H9 (cell line): ENCODE measurements at places on chromosomes 11 and 22. TPM values are rescaled to one million over a fixed set of nuclear protein-coding genes. Genes with fewer than 3 reads are reported as not detected.

- no peak overlapping the region for H3K4me3 ChIP-seq
- no peaks in the 10 kb centered on the region for H3K4me1 ChIP-seq
- no peaks in the 10 kb centered on the region for H3K27me3 ChIP-seq
- H3K36me3 ChIP-seq = no peaks in the 10 kb centered on the region
- peak; percentile 34 for DNase-seq
- H3K27ac ChIP-seq = no peak overlapping the region
Measured at GRCh38 chr22:49235463-49236300, 592.0 kb downstream of the BRD1 start.

GRCh38 chr11:12439615-12440014 is 62.2 kb downstream of the PARVA start:
- no peaks in the 10 kb centered on the region for H3K27me3 ChIP-seq
- H3K36me3 ChIP-seq = peaks cover 9% of the 10 kb centered on the region; the same call in 2 of the 3 replicates
- DNase-seq = peak; percentile 70
- H3K27ac ChIP-seq = no peak overlapping the region
- peaks cover 7% of the 10 kb centered on the region; the same call in 1 of the 2 replicates for H3K4me1 ChIP-seq
- no peak overlapping the region for H3K4me3 ChIP-seq

- H3K36me3 ChIP-seq = peaks cover 6% of the 10 kb centered on the region; the same call in 1 of the 3 replicates
- no peaks in the 10 kb centered on the region for H3K27me3 ChIP-seq
- H3K27ac ChIP-seq = no peak overlapping the region
Measured at GRCh38 chr11:106101819-106102218, 24.4 kb downstream of the AASDHPPT start.

DNA sequence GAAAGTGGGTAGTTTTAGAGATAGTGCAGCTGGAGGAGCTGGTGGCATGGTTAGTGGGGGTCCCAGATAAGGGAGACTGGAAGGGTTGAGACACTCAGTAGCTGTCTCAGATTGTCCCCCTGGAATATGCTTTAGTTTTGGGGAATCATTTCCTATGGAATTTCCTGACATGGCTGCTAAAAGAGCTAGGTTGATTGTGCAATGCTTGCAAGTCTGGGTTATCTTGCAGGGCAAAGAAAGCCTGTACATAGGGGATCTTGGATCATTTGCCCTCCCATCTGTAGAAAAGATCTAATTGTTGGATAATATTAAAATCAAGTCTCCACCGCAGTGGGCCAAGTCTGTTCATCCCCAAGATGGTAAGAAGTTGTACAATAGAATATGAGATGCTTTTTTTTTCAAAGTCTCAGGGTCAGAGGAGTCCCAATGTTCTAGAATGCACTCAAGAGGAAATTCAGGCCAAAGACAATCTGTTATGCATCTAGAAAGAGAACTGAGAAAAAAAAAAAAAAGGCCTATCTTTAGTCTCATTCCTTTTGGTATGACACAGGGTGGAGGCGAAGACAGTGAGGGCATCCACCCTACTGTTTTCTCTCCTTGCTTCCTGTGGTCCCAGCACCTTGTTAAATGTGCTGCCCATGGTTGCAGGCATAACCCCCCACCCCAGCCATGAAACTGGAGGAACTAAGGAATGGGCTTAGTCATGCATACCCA is 20.2 kb downstream of the MS4A6E start:
- H3K4me1 ChIP-seq = no peaks in the 10 kb centered on the region
- H3K36me3 ChIP-seq = peaks cover 3% of the 10 kb centered on the region; the same call in 1 of the 2 replicates
- H3K27ac ChIP-seq = no peak overlapping the region
- H3K4me3 ChIP-seq = no peak overlapping the region

DNA sequence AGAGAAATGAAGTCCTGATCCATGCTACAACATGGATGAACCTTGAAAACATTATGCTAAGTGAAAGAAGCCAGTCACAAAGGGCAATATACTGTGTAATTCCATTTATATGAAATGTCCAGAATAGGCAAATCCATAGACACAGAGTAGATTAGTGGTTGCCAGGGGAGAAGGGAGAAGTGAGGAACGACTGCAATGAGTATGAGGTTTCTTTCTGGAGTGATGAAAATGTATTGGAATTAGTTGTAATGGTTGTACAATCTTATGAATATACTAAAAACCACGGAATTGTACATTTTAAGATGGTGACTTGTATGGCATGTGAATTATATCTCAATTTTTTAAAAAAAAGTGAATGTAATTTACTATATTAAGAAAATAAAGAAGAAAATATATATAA is 83.1 kb upstream of the GDPD4 start:
- H3K27ac ChIP-seq = no peak overlapping the region
- no peaks in the 10 kb centered on the region for H3K27me3 ChIP-seq
- DNase-seq = no peak
- no peaks in the 10 kb centered on the region for H3K4me1 ChIP-seq

DNA sequence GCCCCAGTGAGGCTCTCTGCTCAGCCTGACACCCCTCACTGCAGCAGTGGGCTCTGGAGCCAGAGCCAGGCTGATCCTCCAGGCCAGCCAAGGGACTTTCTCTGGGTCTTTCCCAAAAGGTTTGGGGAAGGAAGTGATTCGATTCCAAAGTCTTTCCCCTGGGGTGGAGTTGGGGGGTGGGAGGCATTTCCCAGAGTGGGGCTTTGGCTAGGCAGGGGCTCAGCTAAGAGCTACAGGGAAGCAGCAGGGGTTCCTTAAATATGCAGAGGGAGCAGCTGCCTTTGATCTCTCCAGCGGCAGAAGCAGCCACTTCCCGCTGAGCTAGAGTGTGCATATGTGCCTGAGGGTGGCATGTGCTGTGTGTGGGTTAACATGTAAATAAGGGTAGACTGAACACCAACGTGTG is 192.9 kb downstream of the INSC start:
- H3K4me1 ChIP-seq = peaks cover 7% of the 10 kb centered on the region
- no peaks in the 10 kb centered on the region for H3K36me3 ChIP-seq
- H3K27ac ChIP-seq = no peak overlapping the region
- peak; percentile 75 for DNase-seq

GRCh38 chr11:67504005-67504949 is 886 bp downstream of the PITPNM1 start:
- peaks cover 26% of the 10 kb centered on the region for H3K36me3 ChIP-seq
- H3K27me3 ChIP-seq = no peaks in the 10 kb centered on the region
- peak overlapping the region; percentile 79 for H3K4me3 ChIP-seq
- DNase-seq = no peak

DNA sequence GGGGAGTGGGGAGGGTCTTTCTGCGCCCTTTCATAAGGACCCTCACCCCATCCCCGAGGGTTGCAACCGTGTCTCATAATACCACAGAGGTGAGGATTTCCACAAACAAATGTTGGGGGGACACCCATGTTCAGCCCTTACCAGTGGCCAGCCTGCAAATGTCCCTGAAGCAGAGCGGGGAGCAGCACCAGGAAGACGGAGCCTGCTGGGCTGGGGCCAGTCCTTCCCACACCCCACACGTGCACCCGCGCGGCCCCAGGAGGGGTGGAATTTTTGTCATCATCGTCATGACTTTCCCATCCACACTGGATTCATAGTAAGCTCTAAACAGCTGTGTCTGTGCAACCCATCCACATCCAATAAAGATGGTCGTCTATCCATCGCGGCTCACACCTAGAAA is 409.8 kb downstream of the BRD1 start:
- H3K27ac ChIP-seq = no peak overlapping the region
- no peaks in the 10 kb centered on the region for H3K36me3 ChIP-seq
- no peak for DNase-seq
- H3K4me1 ChIP-seq = no peaks in the 10 kb centered on the region; the same call in 1 of the 2 replicates
- H3K4me3 ChIP-seq = no peak overlapping the region

GRCh38 chr11:106087815-106088435 is 10.5 kb downstream of the AASDHPPT start:
- H3K4me1 ChIP-seq = no peaks in the 10 kb centered on the region
- DNase-seq = peak; percentile 32
- H3K27ac ChIP-seq = no peak overlapping the region
- peaks cover 16% of the 10 kb centered on the region; the same call in 2 of the 3 replicates for H3K36me3 ChIP-seq
- no peak overlapping the region for H3K4me3 ChIP-seq

- peaks cover 50% of the 10 kb centered on the region for H3K36me3 ChIP-seq
- H3K4me3 ChIP-seq = no peak overlapping the region
- DNase-seq = no peak
- no peaks in the 10 kb centered on the region for H3K4me1 ChIP-seq
Measured at GRCh38 chr11:67179892-67180490, 60.9 kb downstream of the KDM2A start.

DNA sequence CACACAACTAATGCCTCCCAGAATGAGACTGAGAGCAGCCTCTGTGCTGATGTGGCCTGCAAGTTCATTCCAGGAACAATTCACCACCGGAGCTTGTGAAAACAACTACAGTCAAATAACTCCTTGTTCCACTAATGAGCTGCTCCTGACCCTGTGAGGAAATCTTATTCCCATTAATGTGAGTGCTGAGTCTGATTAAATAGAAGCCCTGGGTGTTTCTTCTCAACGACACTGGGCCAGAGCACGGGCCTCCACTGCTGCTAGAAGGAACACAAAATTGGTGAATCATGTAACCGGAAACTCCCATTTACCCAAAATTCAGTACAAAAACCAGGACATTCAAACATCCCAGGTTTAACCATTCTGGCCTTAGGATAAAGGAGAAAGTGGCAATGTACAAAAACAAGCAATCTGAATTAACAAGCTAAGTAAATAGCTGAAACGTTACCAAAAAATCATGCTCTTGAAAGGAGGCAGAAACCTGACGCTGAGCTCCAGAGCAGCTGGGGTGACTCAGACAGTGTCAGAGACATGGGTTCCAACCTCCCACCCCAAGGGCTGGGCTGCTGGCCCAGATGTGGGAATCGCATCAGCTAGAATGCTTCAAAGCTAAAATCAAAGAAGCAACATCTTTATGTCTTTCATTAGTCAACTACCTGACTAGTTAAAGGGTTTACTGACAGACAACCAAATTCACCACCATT is 26.7 kb downstream of the SERGEF start:
- no peak overlapping the region for H3K4me3 ChIP-seq
- H3K27me3 ChIP-seq = no peaks in the 10 kb centered on the region
- H3K4me1 ChIP-seq = no peaks in the 10 kb centered on the region
- peaks cover 3% of the 10 kb centered on the region; the same call in 1 of the 3 replicates for H3K36me3 ChIP-seq
- no peak overlapping the region for H3K27ac ChIP-seq

- H3K27ac ChIP-seq = no peak overlapping the region
- H3K4me3 ChIP-seq = no peak overlapping the region
- no peak for DNase-seq
- no peaks in the 10 kb centered on the region for H3K36me3 ChIP-seq
- H3K27me3 ChIP-seq = no peaks in the 10 kb centered on the region
Measured at GRCh38 chr22:19568337-19569275, 44.4 kb upstream of the CLDN5 start.

- H3K27ac ChIP-seq = no peak within 1 kb of the TSS
- H3K27me3 ChIP-seq = peaks cover 19% of the 10 kb centered on the region
- DNase-seq = no peak
- H3K4me1 ChIP-seq = no peaks in the 10 kb centered on the region
- H3K36me3 ChIP-seq = no peaks in the 10 kb centered on the region
- peak within 1 kb of the TSS; percentile 68 for H3K4me3 ChIP-seq
Measured at GRCh38 chr22:39244496-39245129, at the start of gene PDGFB. TSS of gene PDGFB (minus strand) at chr22:39244982. CDS start at chr22:39243963, 1,019 bp downstream.

DNA sequence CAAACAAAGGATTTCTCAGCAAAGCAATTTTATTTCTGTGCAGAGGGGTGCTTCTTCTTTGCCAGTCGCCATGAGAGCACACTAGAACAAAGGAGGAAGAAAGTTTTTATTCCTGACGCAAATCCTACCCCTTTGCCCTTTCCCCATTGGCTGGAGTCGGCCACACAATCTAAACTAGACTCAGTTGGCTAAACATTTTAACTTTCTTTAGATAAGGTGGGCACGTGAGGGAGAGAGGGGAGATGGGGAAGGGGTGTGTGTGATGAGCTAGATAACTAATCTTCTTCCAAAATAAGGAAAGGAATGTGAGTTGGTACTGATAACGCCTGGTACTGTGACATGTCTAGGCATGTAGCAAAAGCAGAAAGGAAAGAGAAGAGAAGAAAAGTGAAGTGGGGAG is 626 bp downstream of the TRIM22 start:
- no peak for DNase-seq
- H3K27ac ChIP-seq = peak overlapping the region; percentile 75
- no peaks in the 10 kb centered on the region for H3K27me3 ChIP-seq
- peaks cover 22% of the 10 kb centered on the region for H3K36me3 ChIP-seq
- no peaks in the 10 kb centered on the region; the same call in 1 of the 2 replicates for H3K4me1 ChIP-seq
- H3K4me3 ChIP-seq = peak overlapping the region; percentile 70; the same call in 2 of the 3 replicates

GRCh38 chr22:46433318-46433717 is 97.8 kb downstream of the TRMU start:
- peaks cover 4% of the 10 kb centered on the region; the same call in 2 of the 3 replicates for H3K36me3 ChIP-seq
- no peaks in the 10 kb centered on the region for H3K4me1 ChIP-seq
- DNase-seq = no peak
- no peaks in the 10 kb centered on the region for H3K27me3 ChIP-seq
- no peak overlapping the region for H3K4me3 ChIP-seq
- H3K27ac ChIP-seq = no peak overlapping the region

GRCh38 chr11:12981676-12982522 is 27.2 kb upstream of the RASSF10 start:
- no peaks in the 10 kb centered on the region for H3K4me1 ChIP-seq
- no peaks in the 10 kb centered on the region for H3K27me3 ChIP-seq
- H3K27ac ChIP-seq = no peak overlapping the region
- H3K4me3 ChIP-seq = no peak overlapping the region
- no peaks in the 10 kb centered on the region for H3K36me3 ChIP-seq
- DNase-seq = no peak

GRCh38 chr22:48697223-48697622 is 1130.5 kb downstream of the BRD1 start:
- no peaks in the 10 kb centered on the region for H3K36me3 ChIP-seq
- no peak overlapping the region for H3K4me3 ChIP-seq
- H3K27me3 ChIP-seq = no peaks in the 10 kb centered on the region
- H3K27ac ChIP-seq = no peak overlapping the region

DNA sequence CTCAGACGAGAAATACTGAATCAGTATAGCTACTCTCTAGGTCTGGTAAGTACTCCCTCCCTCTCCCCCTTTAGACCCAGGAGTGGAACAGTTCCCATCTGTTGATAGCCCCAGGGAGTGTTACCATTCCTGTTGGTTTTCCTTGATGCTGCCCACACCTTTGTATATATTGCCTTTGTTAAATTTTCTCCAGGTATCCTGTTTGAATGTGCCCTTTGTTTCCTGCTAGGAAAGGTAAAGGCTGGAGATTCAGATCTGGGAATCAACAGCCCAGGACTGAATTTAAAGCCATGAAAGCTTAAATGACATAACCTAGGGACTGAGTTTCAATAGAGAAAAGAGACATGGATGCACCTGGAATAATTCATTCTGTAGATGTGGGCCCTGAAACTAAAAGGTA is 68.3 kb downstream of the CCDC83 start:
- H3K4me1 ChIP-seq = peaks cover 3% of the 10 kb centered on the region; the same call in 1 of the 2 replicates
- no peaks in the 10 kb centered on the region for H3K27me3 ChIP-seq

GRCh38 chr11:120667281-120667680 is 155.7 kb downstream of the GRIK4 start:
- H3K27ac ChIP-seq = no peak overlapping the region
- H3K4me3 ChIP-seq = no peak overlapping the region
- H3K27me3 ChIP-seq = no peaks in the 10 kb centered on the region
- no peaks in the 10 kb centered on the region for H3K36me3 ChIP-seq
- DNase-seq = no peak

SAA1 gene
- not detected in 2 replicates for total RNA-seq

KCNQ1 gene
- total RNA-seq = 2.2 and 2.3 TPM in 2 replicates

IFTAP gene
- 19.9 and 22.4 TPM in 2 replicates for total RNA-seq

KCNE3 gene
- 4.9 and 5.6 TPM in 2 replicates for total RNA-seq

CLDN5 gene
- 0.26 and 0.44 TPM in 2 replicates for total RNA-seq

TRIM49B gene
- total RNA-seq = not detected in 2 replicates

ARHGAP32 gene
- 21.0 and 22.0 TPM in 2 replicates for total RNA-seq

ADAMTS8 gene
- total RNA-seq = 4.9 and 5.0 TPM in 2 replicates

KCNK4 gene
- 0.28 and 0.31 TPM in 2 replicates for total RNA-seq

KCNJ11 gene
- total RNA-seq = 2.3 and 2.9 TPM in 2 replicates
